ENCODE measurements at places on chromosomes 7 and 10.

DNA sequence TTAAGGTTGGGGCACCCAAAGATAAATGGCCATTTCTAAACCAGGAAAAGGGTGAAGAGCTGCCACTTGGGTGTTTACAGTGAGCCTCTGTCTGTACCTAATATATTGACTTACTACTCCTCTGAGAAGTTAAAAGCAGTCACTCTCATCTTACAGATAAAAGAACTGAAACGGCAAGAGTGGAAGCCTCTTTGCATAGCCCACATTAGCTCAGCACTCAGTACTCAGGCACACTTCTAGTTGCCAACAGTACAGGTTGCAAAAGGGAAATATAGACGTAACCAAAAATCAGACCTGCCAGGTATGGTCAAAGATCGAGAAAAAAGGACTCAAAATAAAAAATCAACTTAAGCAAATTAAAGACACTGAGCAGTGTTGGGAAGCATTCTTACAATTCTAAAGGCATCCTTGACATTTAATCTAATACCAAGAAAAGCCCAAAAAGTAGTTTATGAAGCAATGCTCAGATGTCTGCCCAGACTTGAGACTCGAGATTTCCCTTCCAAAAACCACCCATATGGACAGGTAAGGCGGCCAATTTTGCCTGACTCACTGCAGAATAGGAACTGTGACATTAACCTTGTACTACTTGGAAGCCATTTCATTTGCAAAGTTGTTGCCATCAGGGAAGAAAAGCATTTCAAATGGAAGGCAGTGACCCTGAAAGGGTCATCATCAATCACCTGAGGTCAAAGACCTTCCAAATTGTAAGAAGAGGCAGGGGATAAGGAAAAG lies 139.3 kb downstream of the SLC25A13 start:
- DNase-seq: no peak

DNA sequence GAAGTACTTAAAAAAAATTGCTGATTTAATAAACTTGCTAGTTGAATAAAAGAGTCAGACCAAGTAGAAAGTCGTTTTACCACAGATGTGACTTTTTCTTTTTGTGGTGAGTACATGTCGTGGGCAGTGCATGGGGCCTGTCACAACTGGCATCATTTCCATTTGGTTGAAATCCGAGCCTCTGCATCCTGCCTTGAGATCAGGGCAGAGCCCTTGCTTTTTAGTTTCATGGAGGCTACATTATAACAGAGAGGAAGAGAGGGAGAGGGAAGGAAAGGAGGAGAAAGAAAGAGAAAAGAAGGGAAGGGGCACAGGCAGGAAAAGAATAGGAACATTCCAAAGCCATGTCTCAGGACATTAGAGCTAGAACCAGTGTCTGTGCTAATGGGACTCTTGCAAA lies 20.4 kb upstream of the INSYN2A start:
- DNase-seq: no peak

GRCh38 chr7:95980167-95980566 lies 207.8 kb downstream of the DYNC1I1 start:
- no peak for DNase-seq

GRCh38 chr7:5348134-5349004 lies 65.6 kb downstream of the SLC29A4 start:
- no peak for DNase-seq

DNA sequence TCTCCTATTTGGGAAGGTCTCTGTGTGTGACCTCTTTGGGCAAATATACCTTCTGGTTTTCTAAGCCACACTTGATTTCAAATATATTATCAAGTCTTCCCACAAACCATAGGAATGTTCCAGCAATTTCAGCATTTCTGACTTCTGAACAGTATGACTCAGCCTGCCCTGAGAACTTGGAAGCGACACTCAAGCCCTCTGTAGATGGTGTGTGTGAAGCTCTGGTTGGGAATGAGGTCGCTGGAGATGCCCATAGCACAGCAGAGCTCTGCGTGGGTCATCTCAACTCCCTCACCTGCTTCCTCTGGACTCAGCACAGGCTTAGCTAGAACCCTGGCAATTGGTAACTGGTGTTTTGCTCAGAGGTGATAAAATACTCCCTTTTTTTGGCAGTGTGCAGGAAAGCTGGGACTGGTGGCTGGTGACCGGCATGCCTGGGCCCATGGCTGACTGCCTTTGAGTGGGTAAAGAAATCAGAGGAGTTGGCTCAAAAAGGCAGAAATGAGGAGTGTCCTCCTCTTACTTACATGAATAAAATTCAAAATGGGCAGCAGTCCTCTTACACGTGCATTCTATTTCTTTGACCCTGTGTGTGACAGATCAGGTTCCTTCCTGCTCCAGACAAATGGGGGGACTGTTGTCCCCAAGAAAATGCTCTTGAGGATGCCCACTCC lies 87.5 kb upstream of the NRP1 start:
- DNase-seq: no peak

GRCh38 chr7:30038196-30038980 lies 10.2 kb downstream of the PLEKHA8 start:
- DNase-seq: no peak
